ENCODE measurements at places on chromosomes 3 and 15. TPM values are rescaled to one million over a fixed set of nuclear protein-coding genes. Genes with fewer than 3 reads are reported as not detected.
A peak's percentile ranks its signal among the peaks of the same experiment; 100 is the strongest.

- no peak overlapping the region for H3K4me3 ChIP-seq
- no peak overlapping the region for H3K27ac ChIP-seq
- H3K4me1 ChIP-seq = peaks cover 10% of the 10 kb centered on the region
- no peaks in the 10 kb centered on the region for H3K27me3 ChIP-seq
- no peak for DNase-seq
- no peaks in the 10 kb centered on the region for H3K36me3 ChIP-seq
These were observed 51.6 kb downstream of the WDR76 start for GRCh38 chr15:43878446-43878845.

DNA sequence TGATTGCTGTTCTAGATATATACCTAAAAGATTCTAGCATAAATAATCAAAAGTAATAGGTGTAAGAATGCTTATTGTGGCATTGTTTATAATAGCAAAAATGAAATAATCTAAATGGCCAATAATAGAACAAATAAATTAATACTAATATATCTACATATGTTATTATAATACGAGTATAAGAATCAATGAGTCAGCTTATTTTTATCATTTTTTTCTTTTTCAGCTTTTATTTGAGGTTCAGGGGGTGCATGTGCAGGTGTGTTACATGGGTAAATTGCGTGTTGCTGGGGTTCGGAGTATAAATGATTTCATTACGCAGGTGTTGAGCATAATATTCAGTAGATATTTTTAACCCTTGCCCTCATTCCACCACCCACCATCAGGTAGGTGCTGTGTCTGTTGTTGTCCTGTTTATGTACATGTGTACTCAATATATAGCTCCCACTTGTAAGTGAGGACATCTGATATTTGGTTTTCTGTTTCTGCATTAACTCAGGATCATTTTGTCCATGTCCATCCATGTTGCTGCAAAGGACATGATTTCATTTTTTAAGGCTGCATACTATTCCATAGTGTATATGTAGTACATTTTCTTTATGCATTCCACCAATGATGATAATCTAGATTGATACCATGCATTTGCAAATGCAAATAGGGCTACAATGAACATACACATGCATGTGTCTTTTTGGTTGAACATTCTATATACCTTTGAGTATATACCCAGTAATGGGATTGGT is 122.2 kb upstream of the GMNC start:
- no peak overlapping the region for H3K27ac ChIP-seq
- no peak overlapping the region for H3K4me3 ChIP-seq
- no peak for DNase-seq
- H3K27me3 ChIP-seq = no peaks in the 10 kb centered on the region
- no peaks in the 10 kb centered on the region for H3K36me3 ChIP-seq

GRCh38 chr3:69012800-69013252 is 658 bp downstream of the EOGT start:
- peak overlapping the region; percentile 74 for H3K4me3 ChIP-seq
- H3K36me3 ChIP-seq = no peaks in the 10 kb centered on the region
- peaks cover 14% of the 10 kb centered on the region for H3K4me1 ChIP-seq
- H3K27ac ChIP-seq = peak overlapping the region; percentile 98
- DNase-seq = peak; percentile 71
- no peaks in the 10 kb centered on the region for H3K27me3 ChIP-seq

DNA sequence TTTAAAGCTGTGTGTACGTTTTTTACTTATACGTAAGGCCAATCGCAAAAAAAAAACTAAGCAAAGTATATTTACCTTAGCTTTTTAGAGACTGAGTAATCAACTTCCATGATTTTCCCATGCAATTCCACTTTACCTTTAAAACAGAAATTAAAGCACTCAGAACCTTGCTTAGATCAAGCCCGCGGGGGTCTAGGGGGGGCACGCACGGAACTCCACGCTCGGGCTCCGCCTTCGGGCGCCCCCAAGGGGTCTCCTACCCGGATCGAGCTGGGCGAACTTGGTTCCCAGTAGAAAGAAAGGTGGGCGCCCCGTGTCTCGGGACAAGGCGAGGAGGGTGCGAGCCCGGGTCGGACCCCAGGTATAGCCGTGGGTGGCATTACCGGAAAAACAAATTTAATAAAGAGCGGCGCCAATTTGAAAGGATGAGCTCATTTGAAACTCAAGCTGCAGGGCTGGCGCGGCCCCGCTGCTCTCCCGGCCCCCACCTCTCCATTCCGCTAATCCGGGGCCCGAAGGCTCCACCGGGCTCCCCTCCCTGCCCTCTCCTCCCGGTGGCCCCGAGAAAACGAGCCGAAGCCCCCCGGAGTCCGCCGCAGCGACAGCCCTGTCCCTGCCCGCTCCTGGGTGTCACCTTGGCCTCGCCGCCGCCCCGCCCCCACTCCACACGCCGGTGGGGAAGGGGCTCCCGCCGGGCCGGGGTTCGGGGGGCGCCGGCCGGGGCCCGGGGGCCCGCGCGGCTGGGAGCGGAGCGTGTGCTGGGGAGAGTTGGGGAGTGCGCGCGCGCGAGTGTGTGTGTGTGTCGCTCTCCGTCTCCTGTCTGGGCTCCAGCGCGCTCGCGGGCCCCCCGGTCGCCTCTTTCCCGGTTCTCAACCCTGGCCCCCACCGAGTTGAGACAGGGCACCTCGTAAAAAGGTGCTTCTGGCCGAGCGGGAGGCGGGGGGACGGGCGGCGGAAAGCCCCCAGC is 1.5 kb downstream of the IGF2BP2 start:
- peak overlapping the region; percentile 98 for H3K4me3 ChIP-seq
- no peaks in the 10 kb centered on the region for H3K36me3 ChIP-seq
- H3K27me3 ChIP-seq = no peaks in the 10 kb centered on the region
- H3K4me1 ChIP-seq = peaks cover 32% of the 10 kb centered on the region
- DNase-seq = peak; percentile 79

DNA sequence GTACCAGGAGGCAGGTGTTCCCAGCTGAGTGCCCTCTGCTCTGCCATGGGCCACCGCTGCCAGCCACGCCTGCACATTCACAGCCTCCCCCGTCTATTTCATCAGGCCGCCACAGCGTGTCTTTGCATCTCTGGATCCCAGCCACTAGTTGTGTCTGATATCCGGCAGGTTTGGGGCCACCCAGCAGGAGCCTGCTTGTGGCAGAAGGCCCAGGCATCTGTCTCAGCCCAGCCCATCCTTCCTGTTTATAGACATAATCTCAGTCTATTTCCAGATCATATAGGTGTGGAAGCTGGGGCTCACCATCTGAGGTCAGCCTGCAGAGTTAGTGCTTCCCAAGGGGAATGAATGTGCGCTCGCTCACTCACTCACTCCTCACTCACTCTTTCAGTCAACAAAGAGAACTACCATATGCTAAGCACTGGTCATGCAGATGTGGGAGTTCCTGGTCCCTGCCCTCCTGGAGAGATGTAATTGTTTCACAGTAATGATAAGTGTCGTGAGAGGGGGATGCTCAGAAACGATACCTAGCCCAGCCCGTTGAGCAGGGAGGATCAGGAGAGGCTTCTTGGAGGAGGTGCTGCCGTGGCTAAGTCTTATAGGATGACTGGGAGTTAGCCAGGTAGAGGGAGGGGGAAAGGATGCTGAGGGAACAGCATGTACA is 60.6 kb downstream of the FGD5 start:
- H3K4me1 ChIP-seq = no peaks in the 10 kb centered on the region
- DNase-seq = peak; percentile 30
- no peaks in the 10 kb centered on the region for H3K36me3 ChIP-seq
- no peak overlapping the region for H3K4me3 ChIP-seq

DNA sequence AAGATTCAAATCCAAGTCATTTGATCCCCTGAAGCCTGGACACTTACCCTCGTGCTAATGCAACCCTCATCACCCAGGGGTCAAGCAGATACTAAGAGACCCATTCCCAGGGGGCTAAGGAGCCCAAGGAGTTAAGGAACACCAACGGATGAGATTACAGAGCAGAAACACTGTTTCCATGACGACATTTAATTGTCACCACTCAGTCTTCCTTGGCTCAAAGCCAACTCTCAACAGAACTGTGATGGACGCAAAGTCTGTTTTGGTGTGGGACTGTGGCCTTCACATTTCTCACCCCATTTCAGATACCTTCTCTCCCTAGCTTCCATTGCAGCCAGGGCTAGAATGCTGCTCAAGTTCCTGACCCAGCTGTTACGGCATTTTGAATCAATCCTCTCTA is 383.5 kb upstream of the WNT5A start:
- H3K4me1 ChIP-seq = no peaks in the 10 kb centered on the region
- H3K27ac ChIP-seq = no peak overlapping the region
- no peaks in the 10 kb centered on the region for H3K36me3 ChIP-seq
- H3K27me3 ChIP-seq = no peaks in the 10 kb centered on the region
- no peak overlapping the region for H3K4me3 ChIP-seq

- no peaks in the 10 kb centered on the region for H3K27me3 ChIP-seq
- no peaks in the 10 kb centered on the region for H3K36me3 ChIP-seq
- no peak for DNase-seq
- no peak overlapping the region for H3K4me3 ChIP-seq
These were observed 383.2 kb upstream of the TBL1XR1 start for GRCh38 chr3:177580437-177580836.

DNA sequence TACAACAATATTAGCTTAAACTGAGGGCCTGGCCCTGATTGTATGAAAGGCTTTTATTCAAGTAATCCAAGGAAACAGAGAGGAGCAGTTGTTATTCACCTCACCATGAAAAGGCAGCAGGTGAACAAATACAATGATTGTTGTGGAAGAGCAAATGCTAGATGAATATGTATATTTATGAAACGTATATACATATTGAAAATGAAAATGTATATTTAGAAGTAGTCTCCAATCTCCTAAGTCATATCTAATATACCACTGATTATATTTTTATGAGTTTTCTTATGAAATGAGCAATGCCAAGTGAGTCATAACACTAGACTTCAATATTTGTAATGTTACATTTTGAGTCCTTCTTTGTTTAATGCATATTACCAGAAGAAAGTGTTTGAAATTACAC is 116.2 kb upstream of the KCNMB2 start:
- H3K4me3 ChIP-seq = no peak overlapping the region
- H3K36me3 ChIP-seq = no peaks in the 10 kb centered on the region
- no peaks in the 10 kb centered on the region for H3K4me1 ChIP-seq
- no peaks in the 10 kb centered on the region for H3K27me3 ChIP-seq

- H3K27ac ChIP-seq = peak overlapping the region; percentile 96
- no peaks in the 10 kb centered on the region for H3K27me3 ChIP-seq
- peaks cover 61% of the 10 kb centered on the region for H3K4me1 ChIP-seq
- peak; percentile 76 for DNase-seq
- H3K4me3 ChIP-seq = peak overlapping the region; percentile 79
- no peaks in the 10 kb centered on the region for H3K36me3 ChIP-seq
These were observed 817 bp downstream of the USP3 start for GRCh38 chr15:63504979-63505841.

- H3K4me3 ChIP-seq = no peak overlapping the region
- DNase-seq = no peak
- no peaks in the 10 kb centered on the region for H3K27me3 ChIP-seq
- H3K36me3 ChIP-seq = no peaks in the 10 kb centered on the region
- peak overlapping the region; percentile 88 for H3K27ac ChIP-seq
These were observed 26.1 kb downstream of the ABTB1 start for GRCh38 chr3:127698691-127699415.

- H3K4me1 ChIP-seq = peaks cover 7% of the 10 kb centered on the region
- peak overlapping the region; percentile 66 for H3K27ac ChIP-seq
- H3K27me3 ChIP-seq = no peaks in the 10 kb centered on the region
- no peaks in the 10 kb centered on the region for H3K36me3 ChIP-seq
- DNase-seq = peak; percentile 58
- H3K4me3 ChIP-seq = no peak overlapping the region
These were observed 96.8 kb upstream of the ROBO2 start for GRCh38 chr3:76943058-76943457.

BTLA gene
- polyA plus RNA-seq = not detected

PTX3 gene
- 28.7 TPM for polyA plus RNA-seq

GMPS gene
- 37.2 TPM for polyA plus RNA-seq

FANCD2OS gene
- polyA plus RNA-seq = not detected

AP3S2 gene
- 14.2 TPM for polyA plus RNA-seq

Data from hepatocyte (in vitro differentiated cells).